Mesothelial cell of epicardium (in vitro differentiated cells): ENCODE measurements at places on chromosomes 12 and 14.

DNA sequence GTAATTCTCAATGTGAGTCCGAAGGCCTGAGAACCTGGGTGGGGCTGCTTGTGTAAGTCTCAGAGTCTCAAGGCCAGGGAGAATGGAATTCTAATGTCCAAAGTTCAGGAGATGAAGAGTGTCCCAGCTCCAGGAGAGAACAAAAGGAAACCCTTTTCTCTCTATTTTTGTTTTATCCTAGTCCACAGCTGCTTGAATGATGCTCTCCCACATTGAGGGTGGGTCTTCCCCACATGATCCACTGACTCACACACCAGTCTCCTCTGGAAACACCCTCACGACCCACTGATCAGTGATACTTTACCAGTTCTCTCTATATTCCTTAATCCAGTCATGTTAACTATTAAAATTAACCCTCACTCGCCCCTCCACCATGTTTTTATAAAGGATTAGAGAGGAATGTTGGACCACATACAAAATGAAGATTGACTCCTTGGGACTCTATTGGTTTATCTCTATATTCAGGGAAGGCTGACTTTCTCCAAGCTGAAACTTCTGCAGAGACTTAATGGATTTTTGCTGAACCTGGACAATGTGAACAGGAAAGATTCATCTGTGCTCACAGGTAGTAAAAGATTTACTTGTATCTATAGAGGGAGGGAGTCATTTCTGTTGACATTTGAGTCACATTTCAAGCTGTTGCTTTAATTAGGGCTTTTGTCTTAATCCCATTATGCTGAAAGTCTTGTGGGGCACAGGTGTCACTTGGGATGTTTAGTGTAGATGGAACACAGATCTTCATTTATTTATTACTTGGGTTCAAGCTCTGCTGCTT lies 1061.0 kb upstream of the TMEM132C start:
- DNase-seq = no peak

- DNase-seq = no peak
Measured at GRCh38 chr12:14239350-14239934, 126.0 kb upstream of the ATF7IP start.

DNA sequence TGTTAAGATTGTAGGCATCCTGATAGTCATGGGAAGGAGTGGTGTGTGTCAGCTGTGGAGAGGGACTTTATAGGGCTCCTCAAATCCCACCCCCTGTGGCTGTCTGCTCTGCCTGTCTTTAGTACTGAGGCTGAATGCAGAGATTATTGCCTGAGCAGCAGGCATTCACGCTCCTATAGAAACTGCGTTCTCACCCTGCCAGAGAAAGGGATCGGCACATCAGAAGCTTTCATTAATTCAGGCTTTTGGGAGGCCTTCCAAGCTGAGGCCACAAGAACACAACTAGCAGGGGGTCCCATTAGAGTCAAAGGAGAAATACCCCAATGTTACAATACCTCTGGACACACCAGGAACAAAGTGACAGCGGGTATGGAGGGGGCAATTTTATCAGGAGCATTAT lies 12.6 kb downstream of the KCNK10 start:
- no peak for DNase-seq

DNA sequence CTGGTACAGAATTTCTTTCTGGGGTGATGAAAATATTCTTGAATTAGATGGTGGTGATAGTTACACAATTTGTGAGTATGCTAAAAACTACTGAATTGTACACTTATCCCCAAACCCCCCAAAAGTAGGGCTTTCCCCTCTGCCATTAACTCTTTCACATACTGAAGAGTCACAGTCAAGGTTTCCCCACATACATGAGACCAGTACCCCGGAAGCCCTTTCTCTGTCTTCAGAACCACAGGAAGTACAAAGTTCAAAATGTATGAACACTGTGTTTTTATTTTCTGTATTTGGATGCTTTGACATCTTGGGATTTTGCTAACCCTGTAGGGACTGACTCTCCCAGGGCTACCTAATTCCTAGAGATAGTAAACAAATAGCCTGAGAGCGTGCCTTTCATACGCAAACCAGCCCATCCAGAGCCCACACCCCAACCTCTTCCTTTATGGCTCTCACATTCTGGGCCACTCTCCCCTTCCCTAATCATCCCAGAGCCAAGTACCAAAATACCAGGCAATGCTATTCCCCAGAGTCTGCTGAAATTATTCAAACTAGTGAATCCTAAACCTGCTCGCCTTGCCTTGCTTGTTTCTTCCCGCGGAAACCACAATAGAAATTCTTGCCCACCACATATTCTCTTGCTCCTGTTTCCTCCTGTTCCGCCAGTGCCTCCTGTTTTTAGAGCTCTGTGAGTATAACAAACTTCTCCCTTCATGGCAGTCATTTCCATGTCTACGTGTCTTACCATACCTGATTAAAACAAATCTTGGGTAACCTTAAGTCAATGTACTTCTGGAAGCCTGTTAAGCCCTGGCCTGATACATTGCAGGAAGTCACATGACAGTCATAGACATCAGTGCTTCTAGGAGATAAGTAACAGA lies 524.8 kb downstream of the FUT8 start:
- no peak for DNase-seq

- DNase-seq = no peak
Measured at GRCh38 chr12:67721248-67721647, 72.7 kb downstream of the DYRK2 start.

- DNase-seq = no peak
Measured at GRCh38 chr12:94374124-94374523, 85.5 kb downstream of the CEP83 start.

DNA sequence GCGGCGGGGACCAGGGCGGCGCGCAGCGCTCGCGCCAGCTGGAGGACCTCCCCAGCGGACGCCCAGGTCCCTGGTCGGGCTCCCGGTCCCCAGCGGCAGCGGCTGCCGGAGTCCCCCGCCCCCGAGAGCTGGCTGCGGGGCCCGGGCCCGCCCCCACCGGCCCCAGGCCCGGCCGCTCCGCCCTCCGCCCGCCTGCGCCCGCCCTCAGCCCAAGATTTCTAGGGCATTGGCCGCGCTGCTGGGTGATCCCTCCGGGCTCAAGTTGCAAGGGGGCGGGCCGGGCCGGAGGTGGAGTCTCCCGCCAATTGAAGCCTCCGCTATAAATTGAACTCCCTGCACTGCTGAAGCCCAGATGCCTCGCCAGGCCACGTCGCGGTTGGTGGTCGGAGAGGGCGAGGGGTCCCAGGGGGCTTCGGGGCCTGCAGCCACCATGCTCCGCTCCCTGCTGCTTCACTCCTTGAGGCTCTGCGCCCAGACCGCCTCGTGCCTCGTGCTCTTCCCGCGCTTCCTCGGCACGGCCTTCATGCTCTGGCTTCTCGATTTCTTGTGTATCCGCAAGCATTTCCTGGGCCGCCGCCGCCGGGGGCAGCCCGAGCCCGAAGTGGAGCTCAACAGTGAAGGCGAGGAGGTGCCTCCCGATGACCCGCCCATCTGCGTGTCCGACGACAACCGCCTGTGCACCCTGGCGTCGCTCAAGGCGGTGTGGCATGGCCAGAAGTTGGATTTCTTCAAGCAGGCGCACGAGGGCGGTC lies at the start of gene DIO3:
Gene DIO3, plus strand, starts transcription at position 351 of the 752 bp plus-strand sequence.
- no peak for DNase-seq

- DNase-seq = no peak
Measured at GRCh38 chr12:101878243-101878821, 952 bp downstream of the DRAM1 start.

DNA sequence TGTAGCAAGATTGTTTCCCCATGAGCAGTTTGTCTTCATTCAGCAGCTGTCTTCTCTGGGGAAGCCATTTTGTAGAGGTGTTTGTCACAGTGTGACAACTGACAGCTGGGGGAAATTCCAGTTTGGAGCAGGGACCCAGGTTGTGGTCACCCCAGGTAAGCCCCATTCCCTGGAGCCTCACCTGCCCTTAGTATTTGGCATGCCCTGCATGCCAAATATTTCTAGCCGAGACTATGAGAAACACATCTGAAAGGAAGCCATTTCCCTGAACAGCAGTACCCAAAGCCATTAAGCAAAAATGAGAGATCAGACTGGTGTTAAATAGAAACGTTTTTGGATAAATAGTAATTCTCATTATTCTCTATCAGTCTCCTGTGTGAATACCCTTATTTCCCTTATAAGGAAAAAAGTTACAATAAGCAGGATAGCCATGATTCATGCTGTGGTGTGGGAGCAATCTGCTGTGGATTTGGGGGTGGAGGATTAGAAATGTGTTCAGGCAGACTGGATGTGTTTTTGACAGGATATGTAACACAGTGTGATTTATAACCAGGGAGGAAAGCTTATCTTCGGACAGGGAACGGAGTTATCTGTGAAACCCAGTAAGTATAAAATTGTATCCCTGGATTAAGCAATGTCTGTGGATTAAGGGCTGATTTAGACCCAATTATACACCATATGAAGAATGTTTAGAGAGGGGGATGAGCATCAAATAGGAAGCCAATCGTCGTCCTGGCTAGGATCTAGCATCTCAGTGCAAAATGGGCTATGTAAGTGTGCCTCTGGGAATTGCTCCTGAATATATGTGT lies 68.9 kb downstream of the DAD1 start:
- no peak for DNase-seq

- no peak for DNase-seq
Measured at GRCh38 chr14:80764496-80764895, 177.0 kb downstream of the CEP128 start.

DNA sequence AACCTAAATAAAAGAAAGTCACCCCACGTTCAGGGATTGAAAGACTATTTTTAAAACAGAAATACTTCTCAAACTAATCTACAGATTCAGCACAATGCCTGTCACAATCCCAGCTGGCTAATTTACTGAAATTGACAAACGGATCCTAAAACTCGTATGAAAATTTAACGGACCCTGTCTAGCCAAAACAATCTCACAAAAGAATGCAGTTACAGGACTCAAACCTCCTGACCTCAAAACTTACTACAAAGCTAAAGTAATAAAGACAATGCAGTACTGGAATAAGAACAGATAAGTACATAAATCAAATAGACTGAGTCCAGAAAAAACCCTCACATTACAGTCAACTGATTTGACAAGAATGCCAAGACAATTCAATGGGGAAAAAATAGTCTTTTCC lies 48.8 kb downstream of the IPO8 start:
- DNase-seq = no peak

GRCh38 chr14:77882636-77883035 lies 82.7 kb downstream of the ADCK1 start:
- no peak for DNase-seq

DNA sequence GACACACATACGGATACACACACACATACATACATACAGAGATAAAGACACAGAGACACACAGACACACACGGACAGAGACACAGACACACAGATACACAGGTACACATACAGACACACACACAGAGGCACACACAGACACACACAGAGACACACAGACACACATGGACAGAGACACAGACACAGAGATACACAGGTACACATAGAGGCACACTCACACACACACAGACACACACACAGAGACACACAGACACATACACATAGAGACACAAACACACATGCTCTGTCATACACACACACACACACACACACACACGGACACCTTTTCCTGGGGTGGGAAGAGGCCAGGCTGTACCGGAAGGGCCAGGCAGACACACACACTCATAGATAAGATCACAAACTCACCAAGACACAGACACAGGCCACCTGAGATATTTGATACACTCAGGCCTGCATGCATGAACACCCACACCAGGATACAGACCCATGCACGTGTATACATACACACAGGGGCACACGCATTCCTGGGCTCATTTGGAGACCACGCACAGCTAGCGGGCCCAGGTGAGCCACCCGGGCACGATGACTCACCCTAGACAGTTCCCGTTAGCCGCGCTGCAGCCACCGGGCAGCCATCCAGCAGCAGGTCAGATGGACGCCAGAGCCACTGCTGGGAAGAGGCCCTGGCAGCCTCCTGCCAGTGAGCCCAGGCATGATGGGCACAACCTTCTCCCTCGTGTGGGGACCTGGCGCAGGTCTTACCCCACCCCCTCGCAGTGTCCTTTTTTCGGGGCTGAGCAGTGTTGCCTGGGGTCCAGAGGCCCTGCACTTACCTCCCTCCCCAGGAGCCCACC lies 1.8 kb upstream of the AHNAK2 start:
- DNase-seq = no peak

GRCh38 chr12:27330846-27331245 lies 1.8 kb upstream of the BMAL2 start:
- DNase-seq = no peak

- DNase-seq = no peak
Measured at GRCh38 chr14:58138031-58138713, 13.8 kb downstream of the ARMH4 start.

DNA sequence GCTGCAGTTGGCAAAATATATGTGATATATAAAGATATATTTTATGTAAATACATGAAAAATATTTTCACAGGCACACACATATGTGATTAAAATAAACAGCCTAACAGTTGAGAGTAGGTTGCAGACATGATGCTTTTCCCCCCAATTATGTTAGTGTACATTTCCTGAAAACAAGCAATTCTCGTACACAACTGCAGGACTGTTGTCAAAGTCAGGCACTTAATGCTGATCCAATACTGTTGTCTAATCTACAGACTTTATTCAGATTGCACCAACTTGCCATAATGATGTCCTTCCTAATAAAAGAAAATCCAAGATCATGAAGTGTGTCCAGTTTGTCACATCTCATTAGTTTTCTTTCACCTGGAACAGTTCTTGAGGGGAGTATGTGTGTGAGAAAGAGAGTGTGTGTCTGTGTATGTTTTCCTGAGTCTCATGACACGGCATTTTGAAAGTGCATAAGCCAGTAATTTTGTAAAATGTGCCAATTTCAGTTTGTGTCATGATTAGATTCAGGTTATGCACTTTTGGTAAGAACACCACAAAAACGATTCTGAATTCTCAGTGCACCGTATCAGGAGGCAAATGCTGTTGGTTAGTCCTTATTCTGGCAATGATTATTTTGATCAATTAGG lies 16.5 kb upstream of the SEL1L start:
- DNase-seq = no peak

GRCh38 chr12:116104167-116104767 lies 173.2 kb downstream of the MED13L start:
- DNase-seq = no peak

DNA sequence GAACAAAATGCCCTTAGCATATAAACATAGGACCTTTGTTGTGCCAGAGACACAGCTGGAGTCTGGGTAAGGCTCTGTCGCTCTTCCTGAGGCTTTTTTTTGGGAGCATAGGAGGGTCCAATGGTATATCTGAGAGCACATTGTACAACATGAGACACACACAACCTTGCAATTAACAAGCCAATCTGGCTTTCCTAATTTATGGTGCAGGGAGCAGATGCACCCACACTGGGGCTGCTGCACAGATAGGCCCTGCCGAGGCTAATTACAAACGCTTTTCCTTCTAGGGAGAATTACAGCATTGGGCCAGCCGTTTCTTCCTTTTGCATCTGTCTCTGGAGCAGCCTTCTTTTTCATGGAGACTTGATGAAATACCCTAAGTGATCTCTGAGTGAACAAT lies 75.0 kb upstream of the OVCH1 start:
- DNase-seq = no peak

DNA sequence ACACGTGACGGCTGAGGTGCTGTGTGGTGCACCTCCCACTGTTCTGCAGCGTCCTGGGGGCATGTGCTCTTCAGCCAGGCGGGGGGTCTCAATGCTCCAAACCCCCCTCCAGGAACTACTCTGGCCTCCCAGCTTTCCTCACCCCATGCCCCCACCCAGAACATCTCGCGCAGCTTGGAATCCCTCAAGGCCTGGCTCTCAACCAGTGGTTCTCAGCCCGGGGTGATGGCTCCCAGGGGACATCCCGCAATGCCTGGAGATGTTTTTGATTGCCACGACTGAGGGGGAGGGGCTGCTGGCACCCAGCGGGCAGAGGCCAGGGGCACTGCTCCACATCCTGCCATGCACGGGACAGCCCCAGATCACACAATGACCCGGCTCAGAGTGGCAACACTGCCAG lies 78.9 kb upstream of the DICER1 start:
- DNase-seq = no peak
